ENCODE measurements at places on chromosomes 6 and 20. TPM values are rescaled to one million over a fixed set of nuclear protein-coding genes. Genes with fewer than 3 reads are reported as not detected.

GRCh38 chr6:56087421-56087820, 160.0 kb downstream of the COL21A1 start:
- peak; percentile 92 for DNase-seq

- no peak for DNase-seq
Observed at GRCh38 chr6:157265186-157265585, 58.1 kb downstream of the TMEM242 start.

DNA sequence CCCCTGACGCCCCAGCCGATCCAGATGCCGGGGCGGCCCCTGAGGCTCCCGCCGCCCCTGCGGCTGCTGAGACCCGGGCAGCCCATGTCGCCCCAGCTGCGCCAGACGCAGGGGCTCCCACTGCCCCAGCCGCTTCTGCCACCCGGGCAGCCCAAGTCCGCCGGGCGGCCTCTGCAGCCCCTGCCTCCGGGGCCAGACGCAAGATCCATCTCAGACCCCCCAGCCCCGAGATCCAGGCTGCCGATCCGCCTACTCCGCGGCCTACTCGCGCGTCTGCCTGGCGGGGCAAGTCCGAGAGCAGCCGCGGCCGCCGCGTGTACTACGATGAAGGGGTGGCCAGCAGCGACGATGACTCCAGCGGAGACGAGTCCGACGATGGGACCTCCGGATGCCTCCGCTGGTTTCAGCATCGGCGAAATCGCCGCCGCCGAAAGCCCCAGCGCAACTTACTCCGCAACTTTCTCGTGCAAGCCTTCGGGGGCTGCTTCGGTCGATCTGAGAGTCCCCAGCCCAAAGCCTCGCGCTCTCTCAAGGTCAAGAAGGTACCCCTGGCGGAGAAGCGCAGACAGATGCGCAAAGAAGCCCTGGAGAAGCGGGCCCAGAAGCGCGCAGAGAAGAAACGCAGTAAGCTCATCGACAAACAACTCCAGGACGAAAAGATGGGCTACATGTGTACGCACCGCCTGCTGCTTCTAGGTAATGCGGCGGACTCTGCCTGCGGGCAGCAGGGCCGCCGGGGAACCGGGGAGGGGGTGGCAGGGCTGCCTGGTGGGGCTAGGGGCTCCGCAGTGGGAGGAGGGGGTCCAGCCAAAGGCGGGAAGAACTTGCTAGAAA, 2.3 kb downstream of the GNAS start:
- no peak for DNase-seq

Gene CGAS
- 5.4 TPM for total RNA-seq

Gene HCK
- total RNA-seq = not detected

- no peak for DNase-seq
Observed at GRCh38 chr20:57250607-57251343, 15.7 kb downstream of the BMP7 start.

Gene CASP8AP2
- total RNA-seq = 15.0 TPM

DNA sequence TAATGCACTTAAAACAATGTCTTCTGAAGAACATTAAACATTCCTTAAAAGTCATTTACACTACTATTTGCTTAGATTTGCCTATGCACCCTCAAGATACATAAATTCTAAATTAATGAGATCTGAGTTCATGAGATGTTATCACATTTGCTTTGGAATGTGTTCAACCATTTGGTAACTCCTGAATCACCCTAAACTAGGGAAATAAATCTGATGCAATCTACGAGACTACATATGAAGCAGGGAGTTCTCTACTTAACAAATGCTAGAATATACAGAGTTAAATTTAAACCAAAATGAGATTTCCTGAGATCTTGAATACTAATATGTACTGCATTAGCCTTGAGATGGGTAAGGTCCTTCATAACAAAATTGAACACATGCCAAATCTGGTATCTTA, 170.1 kb downstream of the CLIC5 start:
- DNase-seq = peak; percentile 61

DNA sequence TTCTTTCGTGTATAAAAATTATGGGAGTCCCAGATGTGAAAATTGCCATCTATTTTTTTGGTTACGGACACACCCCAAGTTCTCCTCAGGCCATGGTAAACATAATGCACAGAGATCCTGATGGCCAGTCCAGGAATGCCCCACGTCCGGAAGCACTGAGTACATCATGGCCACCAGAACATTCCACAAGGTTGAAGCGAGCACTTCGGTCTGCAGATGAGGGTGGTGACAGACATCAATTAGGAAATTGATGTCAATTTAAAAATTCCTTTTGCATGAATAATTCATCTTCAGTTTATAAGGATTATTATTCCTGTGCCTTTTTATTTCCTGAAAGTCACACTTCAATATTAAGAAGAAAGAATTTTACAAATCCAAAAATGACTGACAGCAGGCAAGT, 13.2 kb upstream of the EXOC2 start:
- no peak for DNase-seq

DNA sequence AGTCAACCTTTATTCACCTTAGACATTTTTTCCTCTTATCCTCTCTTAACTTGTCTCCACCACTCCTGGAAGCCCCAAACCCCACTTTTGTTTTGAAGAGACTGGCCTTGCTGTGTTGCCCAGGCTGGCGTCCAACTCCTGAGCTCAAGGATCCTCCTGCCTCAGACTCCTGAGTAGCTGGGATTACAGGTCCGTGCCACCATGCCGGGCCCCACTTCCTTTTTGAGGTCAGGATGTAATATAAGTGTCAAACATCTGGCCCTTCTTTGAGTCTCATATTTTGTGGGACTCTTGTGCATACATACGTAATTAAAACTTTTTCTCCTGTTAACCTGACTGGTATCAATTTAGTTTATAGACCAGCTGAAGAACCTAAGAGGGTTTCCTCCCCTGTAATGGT, 1.4 kb upstream of the CDK19 start:
- no peak for DNase-seq

Gene LSM2
- 49.5 TPM for total RNA-seq

GRCh38 chr6:54291146-54291545, 17.1 kb upstream of the TINAG start:
- DNase-seq = peak; percentile 62

Gene WFDC10B
- total RNA-seq = not detected

DNA sequence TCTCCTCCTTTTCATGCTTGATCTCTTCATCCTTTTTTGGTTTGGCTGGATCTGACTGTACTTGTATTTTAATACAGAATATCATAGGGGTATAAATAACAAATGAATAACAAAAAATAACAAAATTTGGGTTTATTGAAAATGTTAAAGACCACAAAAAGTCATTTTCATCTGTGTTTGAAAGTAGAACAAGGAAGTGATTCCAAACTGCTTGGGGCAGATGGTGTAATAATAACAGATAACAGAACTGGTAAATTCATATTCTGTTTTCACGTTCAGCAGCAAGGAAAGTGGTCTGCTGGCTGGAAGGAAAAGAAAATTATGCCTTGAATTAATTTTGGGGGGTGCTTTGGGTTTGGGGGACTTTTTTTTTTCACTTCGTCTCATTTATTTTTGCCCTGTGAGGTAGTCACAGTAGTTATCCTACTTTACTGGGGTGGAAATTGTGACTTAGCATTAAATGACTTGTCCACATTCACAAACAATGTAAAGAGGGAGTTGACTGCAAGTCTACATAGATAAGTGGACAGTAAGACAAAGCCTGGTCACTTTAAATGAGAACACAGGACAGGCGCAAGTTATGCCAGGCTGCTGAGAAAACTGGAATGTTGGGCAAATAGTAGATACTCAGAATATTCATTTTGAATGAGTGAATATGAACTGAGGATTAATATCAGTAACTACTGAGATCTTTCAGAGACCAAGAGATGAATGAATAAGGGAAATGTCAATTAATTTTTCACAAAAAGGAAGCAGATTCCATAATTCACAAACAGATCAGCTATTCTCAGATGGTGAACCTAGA, 193.9 kb upstream of the CITED2 start:
- no peak for DNase-seq

Gene CCN2
- total RNA-seq = 15.9 TPM

GRCh38 chr6:147159536-147160374, 44.5 kb upstream of the STXBP5 start:
- DNase-seq = no peak

GRCh38 chr20:7496394-7496991, 443.8 kb downstream of the HAO1 start:
- DNase-seq = peak; percentile 59

GRCh38 chr6:297571-298232, 5.4 kb downstream of the DUSP22 start:
- DNase-seq = no peak

Gene SLC2A10
- 37.4 TPM for total RNA-seq

Gene OPRM1
- total RNA-seq = not detected

DNA sequence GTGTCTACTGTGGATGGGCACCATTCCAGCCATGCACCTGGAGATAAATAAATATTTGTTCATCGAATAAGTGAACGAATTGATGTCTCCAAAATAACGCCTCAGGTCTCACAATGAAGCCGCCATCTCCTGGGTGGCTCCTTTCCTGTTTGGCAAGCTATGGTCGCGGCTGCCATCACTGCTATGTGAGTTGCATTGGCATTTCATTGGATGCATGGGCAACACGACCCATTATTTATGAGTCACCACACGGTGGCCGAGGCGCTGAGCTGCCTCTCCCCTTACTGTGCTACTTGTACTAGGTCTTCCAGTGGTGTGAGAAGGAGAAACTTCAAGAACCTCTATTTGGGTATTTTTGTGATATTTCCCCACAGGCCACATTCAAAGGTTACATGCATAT, 21.3 kb upstream of the PDE10A start:
- no peak for DNase-seq

Gene HDDC2
- total RNA-seq = 71.5 TPM

DNA sequence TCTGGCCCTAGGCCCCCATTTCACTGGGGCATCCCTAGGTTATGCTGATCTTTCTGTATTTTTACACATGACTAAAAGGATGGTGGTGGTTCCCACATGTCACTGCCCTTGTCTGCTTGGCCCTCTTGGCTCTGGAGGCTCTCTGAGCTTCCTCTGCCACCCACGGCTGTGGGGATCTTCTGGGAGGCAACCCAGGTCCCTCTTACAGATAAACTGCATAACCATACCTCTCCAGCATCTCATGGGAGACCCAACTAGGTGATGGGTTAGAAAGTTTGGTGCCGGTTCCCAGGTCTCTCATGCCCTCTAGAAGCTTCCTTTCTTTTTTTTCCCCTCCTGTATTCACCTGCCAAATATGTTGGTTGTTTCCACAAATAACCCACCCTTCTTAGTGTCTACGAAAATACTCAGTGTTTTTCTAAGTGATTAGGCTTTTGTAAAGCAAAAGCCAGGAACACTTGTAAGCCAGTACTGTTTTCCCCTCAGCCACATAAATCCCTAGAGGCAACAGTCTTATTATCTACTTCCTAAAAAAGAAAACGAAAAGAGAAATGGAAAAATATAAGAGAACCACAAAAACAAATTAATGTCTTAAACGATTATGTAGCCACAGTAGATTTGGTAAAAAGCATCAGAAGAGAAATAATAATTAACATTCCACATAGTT, 71.7 kb upstream of the SMLR1 start:
- DNase-seq = peak; percentile 27

Gene GSTA2
- not detected for total RNA-seq

GRCh38 chr20:63556873-63557478, 3.0 kb downstream of the FNDC11 start:
- DNase-seq = no peak

Gene EPB41L2
- total RNA-seq = 117 TPM

- no peak for DNase-seq
Observed at GRCh38 chr6:115782612-115783011, 278.1 kb downstream of the FRK start.

- no peak for DNase-seq
Observed at GRCh38 chr6:8432614-8433013, 2.7 kb downstream of the SLC35B3 start.

DNA sequence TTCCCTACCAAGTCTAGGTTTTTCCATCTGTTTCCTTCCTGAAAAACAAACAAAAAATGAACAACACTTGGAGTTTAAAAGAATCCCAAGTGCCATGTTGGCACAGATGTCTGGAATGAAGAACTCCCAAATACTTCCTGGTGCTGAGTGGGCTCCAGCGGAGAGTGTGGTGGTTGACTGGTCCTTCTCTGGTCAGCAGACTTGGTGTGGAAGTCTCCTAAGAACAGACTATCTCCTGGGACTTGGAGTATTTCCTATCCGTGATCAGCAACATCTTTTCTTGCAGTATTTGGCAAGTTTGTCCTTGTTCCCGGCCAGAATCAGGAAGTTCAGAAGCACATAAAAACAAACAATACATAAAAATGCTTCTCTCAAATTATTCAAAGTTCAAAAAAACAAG, 154.1 kb downstream of the MTFR2 start:
- DNase-seq = peak; percentile 82

GRCh38 chr6:12420626-12421025, 130.5 kb downstream of the EDN1 start:
- no peak for DNase-seq

DNA sequence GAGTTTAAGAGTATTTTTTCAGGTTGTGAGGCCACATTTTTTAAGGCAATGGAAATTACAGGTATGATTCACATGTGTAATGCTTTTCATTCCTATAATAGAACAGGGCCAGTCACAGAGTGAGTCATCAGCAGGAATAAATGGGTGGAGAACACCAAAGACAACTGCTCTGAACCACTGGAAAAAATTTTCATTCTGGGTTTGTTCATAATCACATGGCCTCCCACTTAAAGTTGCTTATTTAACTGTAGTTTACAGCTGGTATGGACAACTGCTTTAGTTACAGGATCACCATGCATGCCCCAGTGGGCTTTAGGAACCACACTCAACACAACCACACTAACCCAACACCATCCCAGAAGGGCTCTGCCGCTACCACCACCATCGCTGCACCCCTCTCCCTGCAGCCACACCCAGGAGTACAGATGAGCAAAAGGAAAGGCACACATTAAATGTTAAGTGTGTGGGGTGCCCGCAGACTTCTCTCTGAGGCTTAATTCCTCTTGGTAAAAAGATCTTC, 107.0 kb upstream of the DST start:
- peak; percentile 79 for DNase-seq

- peak; percentile 73 for DNase-seq
Observed at GRCh38 chr6:88730611-88731011, 232.8 kb downstream of the RNGTT start.

GRCh38 chr6:44458551-44458950, 71.0 kb downstream of the CDC5L start:
- no peak for DNase-seq

DNA sequence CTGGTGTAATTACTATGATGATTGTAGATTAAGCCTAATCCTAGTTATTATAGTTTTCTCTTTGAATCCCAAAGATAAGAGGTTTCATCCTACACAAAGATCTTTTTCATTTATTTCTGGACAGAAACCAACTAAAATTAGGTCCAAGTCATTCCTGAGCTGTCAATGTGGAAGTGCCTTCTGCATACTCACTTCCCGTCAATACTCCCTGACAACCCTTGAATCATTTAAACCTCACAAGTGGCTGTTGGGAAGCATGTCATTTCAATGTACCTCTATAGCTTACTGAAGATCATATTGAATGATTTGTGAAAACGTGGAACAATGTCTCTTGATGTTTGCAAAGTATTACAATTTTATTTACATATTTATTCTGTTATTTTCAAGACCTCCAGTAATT, 274.1 kb downstream of the HACE1 start:
- no peak for DNase-seq

GRCh38 chr6:120279466-120280167, 930.1 kb upstream of the MAN1A1 start:
- DNase-seq = no peak

- peak; percentile 56 for DNase-seq
Observed at GRCh38 chr20:325889-326644, 715 bp downstream of the SOX12 start.

Gene ZC3H12D
- total RNA-seq = 0.09 TPM

- DNase-seq = peak; percentile 47
Observed at GRCh38 chr6:12637960-12638641, 78.5 kb upstream of the PHACTR1 start.
